Astrocyte of the spinal cord (primary cell): ENCODE measurements at places on chromosomes 7 and 10.

- DNase-seq: peak; percentile 79
Observed at GRCh38 chr10:33190406-33190805, 144.1 kb downstream of the NRP1 start.

- no peak for DNase-seq
Observed at GRCh38 chr10:62852961-62853702, 37.0 kb upstream of the EGR2 start.

- DNase-seq: no peak
Observed at GRCh38 chr7:100390286-100391009, 17.2 kb downstream of the PILRA start.

GRCh38 chr7:159122276-159122675 lies 22.4 kb downstream of the VIPR2 start:
- DNase-seq: no peak

- DNase-seq: peak; percentile 82
Observed at GRCh38 chr7:134462337-134462925, 3.5 kb upstream of the AKR1B1 start.

DNA sequence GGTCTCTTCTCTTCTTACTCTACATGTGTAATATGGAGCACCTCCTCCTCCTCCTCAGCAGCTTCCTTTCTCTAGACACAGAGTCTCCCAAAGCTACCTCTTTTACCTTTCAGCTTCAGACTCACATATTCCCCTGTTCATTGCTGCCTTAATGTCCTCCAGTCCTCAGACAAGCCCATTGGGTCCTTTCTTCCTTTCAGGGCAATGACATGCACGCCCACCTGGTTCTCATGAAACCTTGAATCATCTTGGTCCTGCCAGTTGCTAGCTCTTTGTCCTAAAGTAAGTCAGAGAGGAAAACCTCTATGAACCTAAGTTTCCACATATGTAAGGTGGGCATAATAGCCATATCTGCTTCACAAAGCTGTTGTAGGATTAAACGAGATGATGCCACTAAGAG lies 227.0 kb downstream of the RPS24 start:
- DNase-seq: no peak

DNA sequence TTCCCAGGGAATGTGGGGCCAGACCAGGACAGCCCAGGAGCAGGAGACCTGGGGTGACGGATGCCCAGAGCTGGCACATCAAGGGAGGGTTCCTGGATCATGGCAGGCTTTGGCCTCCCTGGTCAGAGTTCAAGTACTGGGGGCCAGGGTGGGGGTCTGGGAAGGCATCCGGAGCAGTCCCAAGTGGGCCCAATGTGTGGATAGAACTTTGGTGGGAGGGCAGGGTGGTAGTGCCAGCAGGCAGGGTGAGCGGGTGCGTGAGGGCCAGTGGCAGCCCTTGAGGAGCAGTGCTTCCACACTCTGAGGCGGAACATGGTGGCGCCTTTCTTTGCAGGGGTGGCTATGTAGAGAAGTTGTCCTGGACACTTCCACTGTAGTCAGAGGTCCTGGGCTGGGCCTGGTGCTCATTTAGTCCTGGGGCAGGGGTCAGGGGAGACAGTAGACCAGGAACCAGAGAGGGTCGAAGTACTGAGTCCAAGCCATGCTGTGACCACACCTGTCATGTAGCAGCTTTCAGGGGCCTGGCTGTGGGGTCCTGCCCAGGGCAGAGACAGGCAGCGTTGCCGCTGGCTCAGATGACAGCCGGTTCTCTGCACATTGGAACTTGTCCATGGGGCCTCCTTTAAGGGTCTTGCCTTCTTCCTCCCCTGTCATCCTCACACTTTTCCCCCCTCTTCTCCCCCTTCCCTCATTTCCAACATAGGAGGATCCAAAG lies 22.2 kb upstream of the CSGALNACT2 start:
- no peak for DNase-seq

- DNase-seq: no peak
Observed at GRCh38 chr7:143382791-143383641, 1.9 kb downstream of the ZYX start.

DNA sequence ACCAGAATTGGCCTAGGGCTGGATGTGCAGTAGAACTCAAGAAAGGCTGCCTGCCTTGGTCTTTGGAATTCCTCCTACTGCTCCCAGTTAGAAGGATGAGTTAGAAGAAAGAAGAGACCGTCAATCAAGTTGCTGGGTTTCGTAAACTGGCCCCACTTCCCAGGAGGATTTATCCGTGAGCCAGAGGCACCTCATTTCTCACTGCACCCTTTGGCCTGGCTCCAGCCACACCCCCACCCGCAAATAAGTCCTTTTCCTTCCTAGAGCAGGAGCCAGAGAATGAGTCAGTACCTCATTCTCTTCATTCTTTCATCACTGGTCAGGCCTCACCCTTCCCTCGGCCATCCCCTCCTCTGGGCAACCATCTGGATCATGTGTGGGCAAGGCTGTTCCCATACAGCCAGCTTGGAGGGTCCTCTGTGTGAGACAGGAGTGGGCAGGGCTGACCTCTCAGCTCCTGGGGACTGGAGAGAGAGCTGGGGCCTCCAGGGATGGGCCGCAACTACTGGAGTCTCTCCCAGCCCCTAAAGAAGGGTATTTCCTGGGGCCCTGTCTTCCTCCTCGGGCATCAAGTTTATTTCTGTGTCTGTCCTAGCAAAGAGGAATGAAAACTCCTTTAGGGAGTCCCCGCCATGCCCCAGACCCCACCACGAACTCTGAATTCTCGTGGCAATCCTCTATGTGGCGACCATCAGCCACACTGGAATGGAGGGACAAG lies 87.2 kb upstream of the DUSP5 start:
- DNase-seq: peak; percentile 93

DNA sequence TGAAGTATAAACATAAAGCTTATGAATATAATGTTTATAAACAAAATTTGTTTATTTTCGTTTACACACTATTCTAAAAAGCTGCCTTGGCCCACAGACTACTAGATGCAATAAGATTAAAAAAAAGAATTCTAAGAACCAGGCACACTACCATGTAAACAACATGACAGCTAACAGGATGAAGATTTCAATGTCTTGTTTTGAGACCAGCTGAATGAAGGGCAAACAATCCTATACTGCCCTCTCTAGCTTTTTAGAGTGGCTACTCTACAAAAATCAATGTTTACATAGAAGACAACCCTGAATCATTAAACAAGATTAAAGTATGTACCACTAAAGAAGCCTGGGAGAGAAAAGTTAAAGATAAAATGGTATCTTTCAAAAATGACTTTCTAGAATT lies 38.6 kb downstream of the SLC25A40 start:
- DNase-seq: no peak

- DNase-seq: no peak
Observed at GRCh38 chr10:84101042-84101441, 38.3 kb upstream of the GHITM start.

GRCh38 chr10:24207781-24208611 lies 942 bp upstream of the KIAA1217 start:
- peak; percentile 42 for DNase-seq

- no peak for DNase-seq
Observed at GRCh38 chr7:1246160-1246870, 13.6 kb downstream of the UNCX start.

DNA sequence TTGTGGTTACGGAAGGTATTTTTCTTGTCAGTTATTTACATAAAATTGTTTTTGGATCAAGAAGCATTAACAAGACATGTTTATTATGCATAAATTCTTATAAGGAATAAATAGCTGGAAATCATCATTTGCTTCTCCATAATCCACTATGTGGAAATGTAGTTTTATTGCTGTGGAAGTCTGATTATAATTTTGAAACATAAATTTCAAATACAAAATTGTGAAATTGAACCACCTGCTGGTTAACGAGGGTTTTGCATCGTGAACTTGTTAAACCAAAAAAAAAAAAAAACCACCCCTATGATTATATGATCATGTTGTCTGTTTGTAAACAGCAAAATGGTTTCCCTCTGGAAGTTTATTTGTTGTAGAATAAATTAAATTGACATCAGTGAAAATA lies 25.9 kb downstream of the ABRAXAS2 start:
- peak; percentile 22 for DNase-seq

GRCh38 chr10:11865561-11865960 lies 42.4 kb downstream of the PROSER2 start:
- DNase-seq: no peak

DNA sequence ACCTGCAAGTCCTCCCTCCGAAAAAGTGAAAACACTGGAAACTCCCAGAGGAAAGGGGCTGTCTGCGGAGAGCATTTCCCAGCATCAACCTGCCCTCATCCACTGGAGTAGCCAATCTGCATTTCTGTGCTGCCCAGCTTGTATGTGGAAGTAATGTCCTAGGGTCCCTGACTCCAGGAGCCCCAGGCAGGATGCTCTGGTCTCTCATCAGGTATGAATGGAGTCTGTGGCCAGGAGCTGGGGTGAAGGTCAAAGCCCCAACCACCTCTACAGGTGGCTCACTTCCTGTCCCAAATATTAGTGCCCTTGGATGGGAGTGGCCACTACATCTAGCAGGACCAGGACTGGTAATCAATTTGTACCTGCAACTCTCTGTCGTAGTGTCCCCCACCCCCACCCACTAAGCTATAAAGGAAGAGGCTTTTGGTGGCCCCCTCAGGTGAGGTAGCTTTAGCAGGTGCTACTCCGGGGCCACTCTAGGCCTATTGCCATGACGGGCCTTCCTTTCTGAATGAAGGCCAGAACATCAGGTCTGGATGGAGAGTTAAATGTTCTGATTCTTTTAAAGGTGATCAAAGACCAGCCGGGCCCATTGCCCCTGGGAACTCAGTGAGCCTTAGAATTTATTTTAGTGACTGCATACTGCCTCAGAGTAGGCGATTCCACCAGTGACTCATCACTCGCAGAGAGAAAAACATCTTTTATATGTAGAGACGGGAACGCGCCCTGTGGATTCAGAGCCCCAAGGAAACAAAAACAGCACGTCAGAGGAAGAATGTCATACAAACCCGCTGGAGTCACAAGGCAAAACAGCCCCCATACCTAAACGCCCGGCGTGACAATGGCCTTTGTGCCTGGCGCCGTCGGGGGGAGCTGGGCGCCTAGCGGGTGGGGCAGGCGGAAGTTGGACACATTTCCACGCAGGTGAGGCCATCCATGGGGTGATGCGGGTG lies 13.0 kb downstream of the EN2 start:
- no peak for DNase-seq

- DNase-seq: no peak
Observed at GRCh38 chr10:132537684-132538001, at the start of gene INPP5A. INPP5A (plus strand) TSS chr10:132537787; CDS start chr10:132538097, 310 bp downstream.

DNA sequence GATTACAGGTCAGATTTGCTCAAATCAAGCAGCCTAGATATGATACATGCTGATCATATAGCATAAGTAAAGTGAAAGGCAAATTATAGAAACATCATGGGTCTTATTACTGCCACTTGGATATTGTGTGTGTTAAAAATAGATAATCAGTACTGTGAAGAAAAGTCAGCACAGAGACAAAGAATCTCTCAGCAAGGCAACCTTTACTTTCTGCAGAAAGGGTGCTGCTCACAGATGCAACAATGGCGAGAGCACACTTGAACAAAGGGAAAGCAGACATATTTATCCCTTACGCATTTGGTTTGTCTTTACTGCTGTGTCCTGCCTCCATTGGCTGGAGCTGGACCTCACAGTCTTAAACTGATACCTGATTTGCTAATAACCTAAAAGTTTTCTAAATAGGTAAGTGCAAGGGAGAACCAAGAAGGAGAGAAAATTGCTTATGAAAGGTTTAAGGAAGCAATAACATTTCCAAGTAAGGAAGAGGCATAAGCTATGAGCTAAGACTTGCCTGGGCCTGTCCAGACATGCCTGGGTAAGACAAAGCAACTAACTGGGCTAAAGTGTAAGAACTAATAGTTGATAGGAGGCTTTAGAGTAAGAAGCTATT lies 1310.8 kb upstream of the LRRTM3 start:
- no peak for DNase-seq

- peak; percentile 51 for DNase-seq
Observed at GRCh38 chr7:128879939-128880746, 17.5 kb downstream of the ATP6V1F start.

DNA sequence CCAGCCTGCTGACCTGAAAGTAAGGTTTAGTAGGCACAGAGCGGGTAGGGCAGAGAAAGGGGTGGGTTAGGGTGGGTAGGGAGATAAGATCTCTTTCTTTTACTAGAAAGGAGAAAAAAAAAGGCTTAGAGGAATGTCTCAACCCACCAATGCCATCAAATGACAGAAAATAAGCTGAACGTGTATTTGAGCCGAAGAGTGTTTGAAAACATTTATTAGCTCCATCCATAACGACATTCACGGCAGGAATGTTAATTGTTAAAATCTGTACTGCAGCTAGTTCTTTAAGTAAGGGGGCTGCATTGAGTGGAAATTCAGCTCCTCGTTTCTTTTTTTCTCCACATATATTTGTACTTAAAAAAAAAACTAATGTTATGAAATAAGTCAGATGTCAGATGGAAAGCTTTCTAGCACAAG lies 63.7 kb upstream of the ARID5B start:
- no peak for DNase-seq

GRCh38 chr10:62726142-62726541 lies 78.4 kb upstream of the ADO start:
- no peak for DNase-seq

GRCh38 chr10:113121153-113121552 lies 171.1 kb downstream of the TCF7L2 start:
- no peak for DNase-seq

DNA sequence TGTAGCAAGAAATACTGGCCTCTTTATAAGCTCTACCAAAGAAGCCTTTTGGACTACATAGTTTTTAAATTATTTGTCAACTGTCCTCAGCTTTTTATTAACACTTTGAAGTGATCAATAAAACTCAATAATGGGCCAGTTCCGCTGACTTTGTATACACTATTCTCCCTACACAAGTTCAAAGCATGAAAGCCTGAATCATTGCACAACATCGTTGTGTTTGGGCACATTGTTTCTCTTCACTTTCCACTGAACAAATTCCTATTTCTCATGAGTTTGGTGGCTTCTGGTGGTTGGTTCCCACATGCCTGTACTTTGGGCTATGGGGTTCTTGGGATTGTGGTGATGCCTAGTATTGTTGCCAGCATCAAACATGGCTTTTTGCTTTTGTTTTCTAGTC lies 561.8 kb upstream of the LRRN3 start:
- DNase-seq: no peak

DNA sequence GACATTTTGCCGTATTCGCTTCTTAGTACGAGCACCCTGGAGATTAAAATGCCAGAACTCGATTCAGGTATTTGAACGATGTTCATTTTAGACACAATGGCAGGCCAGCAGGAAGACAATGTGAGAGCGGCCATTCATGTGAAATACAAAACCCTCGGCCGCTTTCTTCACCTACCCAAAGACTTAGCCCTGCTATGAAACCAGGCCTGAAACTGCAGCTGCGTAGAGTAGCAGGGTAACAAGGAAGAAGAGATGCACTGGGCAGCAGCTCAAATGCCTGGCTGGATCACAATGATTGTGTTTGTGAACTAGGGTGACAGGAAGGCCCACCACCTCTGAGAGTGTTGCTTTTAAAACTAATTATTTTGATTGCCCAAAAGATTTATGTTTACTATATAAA lies 234.8 kb downstream of the TRIL start:
- no peak for DNase-seq

GRCh38 chr7:51217804-51218203 lies 98.8 kb downstream of the COBL start:
- no peak for DNase-seq

DNA sequence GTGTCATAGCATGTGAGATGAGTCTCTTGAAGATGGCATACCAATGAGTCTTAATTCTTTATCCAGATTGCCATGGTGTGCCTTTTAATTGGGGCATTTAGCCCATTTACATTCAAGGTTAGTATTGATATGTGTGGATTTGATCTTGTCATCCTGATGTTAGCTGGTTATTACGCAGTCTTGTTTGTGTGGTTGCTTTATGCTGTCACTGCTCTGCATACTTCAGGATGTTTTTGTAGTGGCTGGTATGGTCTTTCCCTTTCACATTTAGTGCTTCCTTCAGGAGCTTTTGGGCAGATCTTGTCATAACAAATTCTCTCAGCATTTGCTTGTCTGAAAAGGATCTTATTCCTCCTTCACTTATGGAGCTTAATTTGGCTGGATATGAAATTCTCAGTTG lies 16.5 kb downstream of the FAM25A start:
- no peak for DNase-seq
